ENCODE measurements at places on chromosomes 7 and 10.

GRCh38 chr7:104922182-104923009 lies 91.6 kb upstream of the KMT2E start:
- no peak for DNase-seq

GRCh38 chr7:11895337-11895736 lies 63.3 kb upstream of the THSD7A start:
- DNase-seq: no peak

DNA sequence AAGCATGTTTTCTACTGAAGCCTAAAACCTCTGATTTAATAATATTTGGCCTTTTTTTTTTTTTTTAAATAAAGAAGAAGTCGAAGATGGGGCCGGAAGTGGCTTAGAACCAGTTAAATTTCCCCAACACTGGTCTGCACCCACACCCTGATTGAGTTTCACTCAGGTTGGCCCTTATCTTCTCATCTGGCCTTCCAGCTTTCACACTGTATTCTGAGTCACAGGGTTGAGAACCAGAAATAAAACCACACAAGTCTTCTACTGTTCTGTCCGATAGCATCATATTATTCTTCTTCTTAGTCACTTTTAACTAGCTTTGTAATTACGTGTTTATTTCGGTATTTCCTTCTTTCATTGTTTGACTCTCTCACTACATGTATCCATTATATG lies 9.9 kb downstream of the ZNF365 start:
- peak; percentile 23 for DNase-seq

DNA sequence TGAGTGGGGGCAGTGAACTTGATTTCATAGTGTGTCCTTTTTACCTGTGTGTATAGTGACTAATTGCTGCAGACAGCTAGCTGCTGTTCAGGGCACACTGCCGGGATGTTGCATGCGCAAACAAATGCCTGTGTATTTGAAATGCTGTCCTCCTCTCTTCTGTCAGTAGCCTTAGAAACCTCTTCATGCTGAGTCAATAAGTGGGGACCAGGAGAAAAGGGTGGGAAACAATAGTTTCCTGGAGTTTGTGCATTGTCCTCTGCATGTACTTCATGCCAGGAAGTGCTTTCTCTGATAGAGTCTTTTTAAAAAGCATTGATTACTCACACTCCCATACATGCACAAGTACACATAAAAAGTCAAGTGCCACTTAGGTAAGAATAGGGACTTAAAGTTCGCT lies 1183.7 kb upstream of the CELF2 start:
- no peak for DNase-seq

- DNase-seq: no peak
These were observed 351.2 kb downstream of the GFRA1 start for GRCh38 chr10:115921795-115922194.

DNA sequence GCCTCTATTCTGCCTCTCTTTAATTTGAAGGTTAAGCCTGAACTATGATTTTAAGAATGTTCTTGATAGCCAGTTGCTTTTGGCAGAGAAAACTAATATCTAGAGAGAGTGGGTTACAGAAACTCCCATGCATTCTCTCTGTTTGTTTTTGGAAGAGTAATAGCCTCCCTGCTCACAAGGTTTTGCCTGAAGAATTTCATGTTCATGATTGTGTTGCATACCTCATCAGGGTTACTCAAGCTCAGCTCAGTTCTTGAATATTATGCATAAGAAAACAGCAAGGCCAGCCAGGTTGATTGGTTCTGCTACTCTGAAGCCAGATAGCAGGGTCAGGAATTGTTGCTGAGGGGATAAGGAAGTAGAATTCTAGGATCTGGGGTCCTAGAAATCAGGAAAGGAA lies 137.4 kb downstream of the MDFIC start:
- DNase-seq: no peak

GRCh38 chr7:158992759-158993158 lies 136.4 kb downstream of the DYNC2I1 start:
- DNase-seq: no peak

- DNase-seq: no peak
These were observed 26.2 kb downstream of the PALD1 start for GRCh38 chr10:70504521-70505358.

DNA sequence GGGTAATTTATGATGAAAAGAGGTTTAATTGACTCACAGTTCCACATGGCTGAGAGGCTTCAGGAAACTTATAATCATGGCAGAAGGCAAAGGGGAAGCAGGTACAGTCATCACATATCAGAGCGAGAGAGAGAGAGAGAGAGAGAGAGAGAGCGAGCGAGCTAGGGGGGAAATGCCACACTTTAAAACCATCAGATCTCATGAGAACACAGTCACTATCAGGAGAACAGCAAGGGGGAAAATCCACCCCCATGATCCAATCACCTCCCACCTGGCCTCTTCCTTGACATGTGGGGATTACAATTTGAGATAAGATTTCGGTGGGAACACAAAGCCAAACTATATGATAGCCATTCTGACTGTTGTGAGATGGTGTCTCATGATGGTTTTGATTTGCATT lies 576.3 kb downstream of the GFRA1 start:
- no peak for DNase-seq

GRCh38 chr10:69465457-69466157 lies 14.3 kb downstream of the TSPAN15 start:
- no peak for DNase-seq

DNA sequence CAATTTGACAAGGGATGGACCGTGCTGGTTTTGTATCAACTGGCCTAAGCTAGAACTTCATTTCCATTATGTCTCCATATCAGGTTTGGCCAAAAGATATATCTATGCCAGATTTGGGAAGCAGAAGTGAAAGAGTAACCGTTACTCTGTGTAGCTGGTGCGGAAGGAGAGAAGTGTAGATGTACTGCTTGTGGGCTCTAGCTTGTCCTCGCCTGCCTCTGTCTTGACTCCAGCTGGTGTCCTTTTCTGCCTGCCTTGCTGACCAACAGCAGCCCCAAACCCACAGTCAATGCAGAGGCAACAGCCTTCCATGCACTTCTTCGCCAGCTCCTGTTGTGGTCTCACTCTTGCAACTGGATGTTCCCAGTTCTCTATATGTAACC lies 128.5 kb downstream of the KIF20B start:
- no peak for DNase-seq

DNA sequence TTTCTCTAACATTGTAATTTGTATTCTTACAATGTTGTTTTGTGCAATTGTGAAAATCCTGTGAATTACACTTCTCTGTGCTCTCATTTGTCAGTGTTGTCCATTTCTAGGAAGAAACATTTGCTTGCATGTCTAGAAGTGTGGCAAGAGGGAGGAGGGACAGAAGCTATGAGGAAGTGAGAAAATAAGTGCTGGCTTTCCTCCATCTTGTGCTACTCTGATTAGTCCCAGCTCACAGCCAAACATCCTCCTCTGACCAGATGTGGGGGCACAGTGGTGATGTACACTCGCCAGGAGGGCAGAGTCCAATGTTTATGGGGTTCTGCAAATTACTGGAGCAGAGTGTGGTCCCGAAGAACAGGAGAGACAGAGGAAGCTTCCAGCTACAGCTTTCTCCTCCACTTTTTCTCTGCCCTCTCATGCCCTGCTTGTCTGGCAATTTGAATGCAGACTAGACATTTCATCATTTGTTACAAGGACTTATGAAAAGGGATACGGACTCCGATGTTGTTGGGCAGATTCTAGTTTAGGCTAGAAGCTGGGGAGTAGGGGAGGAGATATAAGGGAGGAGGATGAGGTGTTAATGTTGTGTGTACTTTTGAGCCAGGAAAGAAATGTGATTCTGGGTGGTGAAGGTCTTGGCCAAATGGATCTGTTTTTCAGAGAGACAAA lies 131.0 kb upstream of the C1GALT1 start:
- DNase-seq: peak; percentile 23

DNA sequence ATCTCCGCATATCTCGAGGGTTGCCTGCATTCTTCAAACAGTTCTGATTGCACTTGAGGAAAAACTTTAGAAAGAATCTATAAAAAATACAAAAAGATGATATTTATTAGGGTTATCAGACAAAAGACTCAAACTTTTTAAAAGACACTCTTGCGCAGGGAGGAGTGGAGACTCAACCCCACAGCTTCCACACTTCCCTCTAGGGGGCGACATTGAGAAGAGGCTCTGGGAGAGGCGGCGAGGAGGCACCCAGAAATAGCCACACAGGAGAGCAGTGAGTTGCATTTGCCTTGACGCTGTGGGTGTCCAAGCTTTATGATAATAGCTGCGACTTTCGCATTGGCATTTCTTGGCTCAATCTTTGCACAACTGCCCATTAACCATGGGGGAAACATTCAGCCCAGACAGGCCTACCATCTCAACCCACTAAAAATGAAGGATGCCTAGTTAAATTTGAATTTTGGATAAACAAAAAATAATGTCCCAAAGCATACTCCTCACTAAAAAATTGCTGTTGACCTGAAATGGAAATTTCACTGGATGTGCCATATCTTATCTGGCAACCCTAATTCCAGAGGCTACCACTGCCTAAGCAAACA lies 86.2 kb downstream of the EBF3 start:
- no peak for DNase-seq

GRCh38 chr7:107967420-107967819 lies 35.5 kb downstream of the LAMB1 start:
- no peak for DNase-seq

- DNase-seq: no peak
These were observed 95.3 kb downstream of the HDAC9 start for GRCh38 chr7:18590744-18591340.

- DNase-seq: no peak
These were observed 55.8 kb upstream of the KIF5B start for GRCh38 chr10:32112055-32112454.

- DNase-seq: no peak
These were observed 310.5 kb downstream of the GPAM start for GRCh38 chr10:111873041-111873440.

DNA sequence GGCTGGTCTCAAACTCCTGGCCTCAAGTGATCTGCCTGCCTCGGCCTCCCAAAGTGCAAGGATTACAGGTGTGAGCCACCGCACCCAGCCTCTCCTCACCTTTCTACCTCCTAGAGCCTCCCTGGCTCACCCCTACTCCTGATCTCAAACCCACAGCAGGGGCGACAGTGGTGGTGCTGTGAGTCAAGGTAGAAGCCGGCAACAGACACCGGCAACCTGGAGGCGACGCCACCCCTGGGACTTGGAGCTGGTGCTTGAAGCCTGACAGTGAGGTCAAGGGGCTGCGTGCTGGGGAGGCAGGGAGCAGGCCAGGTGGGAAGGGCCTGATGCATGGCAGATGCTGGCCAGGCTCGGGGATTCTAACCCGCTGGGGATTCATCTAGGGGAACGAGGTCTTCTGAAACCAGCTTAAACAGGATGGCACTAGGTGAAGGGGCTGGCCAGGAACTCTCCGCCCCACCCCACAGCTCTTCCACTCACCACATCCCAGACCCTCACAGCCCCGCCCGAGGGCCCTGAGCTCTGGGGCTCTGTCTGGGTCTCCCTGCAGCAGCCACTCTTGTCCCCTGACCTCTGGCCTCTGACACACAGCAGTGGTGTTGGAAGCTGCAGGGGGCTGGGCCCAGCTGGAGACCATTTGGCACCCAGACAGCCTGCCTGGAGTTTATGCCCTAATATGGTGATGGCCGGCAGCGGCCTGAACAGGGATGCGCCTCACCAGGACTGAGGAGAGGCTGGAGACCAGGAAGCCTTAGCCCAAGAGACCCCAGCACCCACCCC lies 16.4 kb downstream of the KCNH2 start:
- DNase-seq: no peak

GRCh38 chr7:107661081-107661864 lies 645 bp downstream of the SLC26A4 start:
- DNase-seq: peak; percentile 58

GRCh38 chr7:39453743-39454355 lies 112.4 kb upstream of the YAE1 start:
- DNase-seq: no peak

DNA sequence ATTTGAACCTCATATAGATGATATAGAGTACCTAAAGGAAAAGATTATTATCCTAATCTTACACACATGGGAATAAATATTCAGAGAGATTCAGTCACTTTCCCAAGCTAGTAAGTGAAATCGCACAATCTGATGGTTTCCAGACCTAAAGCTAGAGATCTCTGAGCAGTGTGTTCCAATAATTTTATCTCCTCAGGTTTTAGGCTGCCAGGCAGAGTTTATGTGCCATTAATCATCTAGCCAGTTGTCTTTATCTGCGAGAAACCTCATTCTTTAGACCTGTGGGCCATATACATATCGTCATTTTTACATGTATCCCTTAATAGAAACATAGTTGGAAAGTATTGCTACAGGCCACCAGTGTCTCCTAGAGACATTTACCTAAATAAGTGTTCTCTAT lies 647.2 kb upstream of the STEAP1 start:
- DNase-seq: no peak

- DNase-seq: no peak
These were observed 107.5 kb upstream of the GPR26 start for GRCh38 chr10:123558651-123559050.

DNA sequence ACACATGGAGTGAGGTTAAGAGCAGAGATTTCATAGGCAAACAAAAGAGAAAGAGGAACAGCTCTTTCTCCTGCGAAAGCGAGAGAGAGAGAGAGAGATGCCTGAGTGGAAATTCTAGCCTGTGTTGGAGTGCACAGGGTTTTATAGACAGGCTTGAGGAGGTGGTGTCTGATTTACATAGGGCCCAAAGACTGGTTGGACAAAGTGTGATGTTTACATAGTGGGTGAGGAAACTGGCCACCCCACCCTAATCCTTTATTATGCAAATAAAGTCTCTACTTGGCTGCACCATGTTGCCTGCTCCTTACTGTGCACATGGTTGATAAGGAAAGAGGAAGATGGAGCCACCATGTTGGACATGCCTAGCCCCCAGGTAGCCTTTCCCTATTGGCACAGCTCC lies 967.8 kb upstream of the SORCS1 start:
- DNase-seq: no peak

GRCh38 chr7:3493499-3493898 lies 192.4 kb downstream of the SDK1 start:
- DNase-seq: no peak

GRCh38 chr10:14603534-14604102 lies 171.1 kb downstream of the FAM107B start:
- DNase-seq: no peak

GRCh38 chr7:42222891-42223290 lies 14.1 kb downstream of the GLI3 start:
- no peak for DNase-seq

GRCh38 chr7:45653209-45653907 lies 79.2 kb downstream of the ADCY1 start:
- DNase-seq: no peak

- DNase-seq: no peak
These were observed 11.7 kb downstream of the POLL start for GRCh38 chr10:101576211-101576863.

GRCh38 chr7:38878694-38879457 lies 30.1 kb downstream of the VPS41 start:
- no peak for DNase-seq

DNA sequence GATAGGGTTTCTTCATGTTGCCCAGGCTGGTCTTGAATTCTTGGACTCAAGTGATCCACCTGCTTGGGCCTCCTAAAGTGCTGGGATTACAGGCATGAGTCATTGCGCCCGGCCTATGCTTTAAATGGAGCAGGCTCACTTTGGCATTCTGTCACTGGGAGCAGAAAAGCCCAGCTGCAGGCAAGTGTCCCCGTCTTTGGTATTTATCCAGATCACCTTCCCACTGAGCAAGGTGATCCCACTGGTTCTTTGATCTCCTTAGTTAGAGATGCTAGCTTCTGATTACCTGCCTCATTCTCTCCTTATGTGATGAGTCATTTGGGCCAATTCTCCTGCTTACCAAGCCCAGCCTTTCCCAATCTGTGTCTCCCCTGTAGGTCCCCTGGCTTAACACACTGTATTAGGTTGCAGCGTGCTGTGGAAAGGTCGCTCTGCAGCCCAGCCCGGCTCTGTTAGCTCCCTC lies 39.3 kb downstream of the SPDYE5 start:
- no peak for DNase-seq

Data from GM06990 (cell line).